Activated T-helper 1 cell treated with anti-CD3 and anti-CD28 coated beads, Interleukin-2, amount 50 U/mL, for 16 hours (primary cell): ENCODE measurements at places on chromosomes 5 and 9.

GRCh38 chr5:96065685-96066385, 104.2 kb upstream of the ELL2 start:
- DNase-seq = no peak

- no peak for DNase-seq
Measured at GRCh38 chr9:4020038-4020754, 279.7 kb downstream of the GLIS3 start.

GRCh38 chr5:169656125-169656901, 19.2 kb downstream of the DOCK2 start:
- no peak for DNase-seq

DNA sequence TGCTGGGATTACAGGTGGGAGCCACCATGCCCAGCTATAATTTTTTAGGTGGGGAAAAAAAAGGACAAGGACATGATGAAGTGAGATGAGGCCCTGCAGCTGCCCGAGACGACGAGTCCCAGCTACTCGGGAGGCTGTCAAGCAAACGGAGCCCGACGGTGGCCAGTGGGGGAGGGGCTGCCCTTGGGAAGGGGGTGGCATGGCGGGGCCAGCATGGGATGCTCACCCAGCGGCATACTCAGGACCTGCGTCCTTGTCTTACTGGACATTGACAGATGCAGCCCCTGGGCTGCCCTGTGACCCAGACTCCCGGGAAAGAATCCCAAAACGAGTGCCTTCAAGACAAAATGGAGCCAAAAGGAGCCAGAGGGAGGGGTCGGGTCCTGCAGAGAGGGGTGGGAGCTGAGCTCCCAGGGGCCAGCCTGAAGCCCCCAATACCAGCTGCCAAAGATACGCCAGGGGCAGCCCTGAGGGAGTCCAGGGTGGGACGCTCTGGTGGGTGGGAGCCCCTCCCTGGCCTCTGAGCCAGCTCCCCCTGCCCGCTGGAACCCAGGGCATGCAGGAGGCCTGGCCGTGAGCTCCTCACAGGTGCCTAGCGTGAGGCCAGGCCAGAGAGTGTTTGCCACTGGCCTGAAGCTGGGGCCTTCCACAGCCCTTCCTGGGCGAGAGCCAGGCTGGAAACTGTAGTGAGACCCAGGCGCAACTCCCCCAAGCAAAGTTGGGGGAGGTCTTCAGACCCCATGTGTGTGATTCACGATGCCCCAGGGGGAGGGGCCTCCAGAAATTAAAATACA, 15.7 kb downstream of the CCDC187 start:
- DNase-seq = no peak

DNA sequence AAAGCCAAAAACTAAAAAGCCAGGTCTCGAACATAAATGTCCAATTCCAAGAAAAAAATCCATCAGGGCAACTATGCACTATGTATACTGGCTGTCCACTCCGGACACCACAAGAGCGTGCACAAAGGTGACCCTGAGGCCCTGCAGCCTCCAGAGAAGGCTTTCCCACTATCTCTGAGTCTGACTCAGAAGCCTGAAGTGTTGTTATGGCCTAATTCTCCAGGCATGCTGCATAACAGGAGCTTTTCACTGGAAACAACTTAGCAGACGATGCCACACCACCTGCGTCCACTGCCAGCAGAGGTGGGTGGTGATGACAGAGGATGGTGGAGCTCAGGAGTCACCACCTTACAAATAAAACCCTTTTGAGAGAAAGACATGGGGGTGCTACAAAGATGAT, 63.7 kb downstream of the HABP4 start:
- no peak for DNase-seq

GRCh38 chr5:92147266-92147665, 764.1 kb upstream of the ARRDC3 start:
- DNase-seq = no peak

DNA sequence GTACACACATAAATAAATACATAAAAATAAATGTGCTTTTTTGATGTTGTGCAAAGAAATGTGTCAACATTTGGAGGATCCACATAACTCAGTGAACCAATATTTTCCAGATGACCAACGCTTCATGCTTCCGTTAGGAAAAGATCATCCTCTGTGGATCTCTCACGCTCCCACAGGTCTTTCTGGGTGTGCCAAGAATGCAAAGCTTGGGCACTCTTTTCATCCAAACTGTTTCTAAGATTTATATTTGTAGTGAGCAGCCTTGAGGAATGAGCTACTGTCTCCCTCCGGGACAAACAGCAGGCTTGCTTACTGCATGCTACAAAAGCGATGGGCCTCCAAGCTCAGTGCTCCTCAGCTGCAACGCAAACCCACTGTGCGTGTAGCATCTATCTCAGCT, 46.2 kb upstream of the RUFY1 start:
- no peak for DNase-seq

DNA sequence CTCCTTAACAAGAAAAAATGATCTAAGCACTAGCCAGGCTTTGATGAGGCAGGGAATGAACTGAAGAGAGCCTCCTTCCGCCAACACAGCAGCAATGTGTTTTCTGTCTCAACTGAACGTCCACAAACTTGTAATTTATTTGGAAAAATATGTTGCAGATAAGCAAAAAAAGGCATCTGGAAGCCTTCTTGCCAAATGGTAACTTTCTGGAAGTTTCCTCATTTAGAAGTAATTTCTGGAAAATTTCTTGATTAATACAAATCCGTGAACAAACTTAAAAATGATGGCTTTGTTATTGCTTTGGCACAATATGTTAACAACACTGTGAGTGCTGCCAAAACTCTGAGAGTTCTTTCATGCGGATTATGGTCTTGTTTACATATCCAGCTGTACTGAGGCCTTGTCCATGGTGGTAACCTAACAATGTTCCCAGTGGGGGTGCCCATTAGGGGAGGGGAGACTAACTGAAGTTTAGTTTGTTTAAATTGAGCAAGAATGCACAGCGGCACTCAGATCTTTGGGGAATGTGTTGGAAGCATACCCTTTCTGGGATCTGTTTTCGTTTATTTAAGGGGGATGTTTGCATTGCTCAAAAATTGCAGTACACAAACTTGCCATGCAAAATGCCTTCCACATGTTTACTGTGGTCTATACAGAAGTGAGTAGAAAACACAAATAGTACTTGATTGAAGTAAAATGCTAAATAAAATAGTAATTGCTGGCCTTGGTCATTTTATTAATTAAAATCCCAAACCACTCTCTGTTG, 334.7 kb downstream of the NR2F1-AS1 start:
- no peak for DNase-seq

DNA sequence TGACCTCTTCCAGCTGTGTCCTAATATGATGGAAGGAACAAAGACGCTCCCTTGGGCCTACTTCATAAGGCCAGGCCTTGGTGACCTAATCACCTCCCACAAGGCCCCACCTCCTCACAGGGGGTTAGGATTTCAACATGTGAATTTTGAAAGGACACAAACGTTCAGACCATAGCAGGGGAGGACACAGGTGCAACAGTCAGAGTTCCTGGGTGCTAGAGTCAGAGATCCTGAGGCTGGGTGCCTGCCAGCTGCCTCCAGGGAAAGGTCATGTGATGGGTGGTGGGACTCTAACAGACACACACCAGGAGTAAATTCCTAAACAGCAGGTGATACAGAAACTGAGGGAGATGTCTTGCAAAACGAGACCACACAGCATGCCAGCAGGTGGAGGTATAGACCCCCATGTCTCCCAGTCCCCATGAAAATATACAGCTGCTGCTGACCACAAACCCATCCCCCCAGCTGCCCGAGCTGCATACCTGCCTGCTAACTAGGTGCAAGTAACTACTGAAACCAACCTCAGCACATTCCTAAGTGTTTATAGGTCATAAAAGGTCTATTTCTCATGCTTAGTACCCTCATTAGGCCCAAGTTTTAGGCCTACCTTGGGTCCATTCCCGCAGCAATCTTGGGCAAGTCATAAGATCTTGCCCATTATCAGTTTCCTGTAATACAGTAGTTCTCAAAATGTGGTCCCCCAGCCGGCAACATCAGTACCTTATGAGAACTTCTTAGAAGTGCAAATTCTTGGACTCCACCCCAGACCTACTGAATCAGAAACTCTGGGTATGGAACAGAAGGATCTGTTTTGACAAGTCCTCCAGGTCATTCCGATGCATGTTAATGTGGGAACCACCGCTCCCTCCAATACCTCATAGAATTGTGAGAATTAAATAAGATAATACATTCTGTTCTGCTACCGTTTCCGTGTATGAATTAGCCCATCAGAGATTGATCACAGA, 245.3 kb downstream of the ENC1 start:
- no peak for DNase-seq

GRCh38 chr9:20848490-20848889, 164.4 kb downstream of the FOCAD start:
- no peak for DNase-seq

- DNase-seq = no peak
Measured at GRCh38 chr5:90424245-90424644, 14.7 kb upstream of the CETN3 start.

GRCh38 chr5:1831677-1832313, 30.6 kb downstream of the NDUFS6 start:
- no peak for DNase-seq

- DNase-seq = no peak
Measured at GRCh38 chr5:129943936-129944335, 39.7 kb downstream of the CHSY3 start.

DNA sequence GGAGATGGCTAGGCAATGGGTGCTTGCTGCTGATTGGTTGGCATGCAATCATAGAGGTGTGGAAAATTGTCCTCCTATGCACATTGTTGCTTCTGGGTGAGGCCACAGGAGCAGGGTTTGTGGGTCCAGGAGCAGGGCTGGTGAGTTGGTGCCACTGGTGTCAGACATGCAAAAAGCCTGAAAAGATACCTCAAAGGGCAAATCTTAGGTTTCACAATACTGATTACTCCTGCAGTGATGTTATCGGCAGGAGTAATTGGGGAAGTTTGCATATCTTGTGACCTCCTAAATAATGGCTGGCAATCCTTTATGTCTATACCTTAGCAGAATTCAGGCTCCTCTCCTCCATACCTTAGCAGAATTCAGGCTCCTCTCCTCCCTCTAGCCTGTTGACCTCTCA, 25.2 kb downstream of the SLC25A48 start:
- DNase-seq = no peak

DNA sequence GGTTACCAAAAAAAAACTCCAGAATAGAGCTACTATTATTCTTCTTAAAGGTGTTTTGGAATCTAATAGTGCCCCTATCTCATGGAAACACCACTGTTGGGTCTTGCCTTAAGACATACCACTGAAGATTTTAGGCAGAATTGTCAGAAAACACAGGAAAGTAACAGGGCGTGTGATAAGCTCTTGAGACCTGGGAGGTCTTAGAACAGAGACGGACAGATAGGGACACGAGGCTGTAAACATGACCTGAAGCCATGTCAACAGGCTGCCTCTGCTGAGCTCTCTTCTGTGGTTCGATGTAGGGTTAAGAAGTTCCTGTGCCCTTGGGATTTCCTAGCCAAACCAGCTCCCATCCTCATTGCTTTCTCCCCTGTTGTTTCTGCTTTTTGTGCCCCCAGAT, 69.3 kb downstream of the CTSL start:
- no peak for DNase-seq

DNA sequence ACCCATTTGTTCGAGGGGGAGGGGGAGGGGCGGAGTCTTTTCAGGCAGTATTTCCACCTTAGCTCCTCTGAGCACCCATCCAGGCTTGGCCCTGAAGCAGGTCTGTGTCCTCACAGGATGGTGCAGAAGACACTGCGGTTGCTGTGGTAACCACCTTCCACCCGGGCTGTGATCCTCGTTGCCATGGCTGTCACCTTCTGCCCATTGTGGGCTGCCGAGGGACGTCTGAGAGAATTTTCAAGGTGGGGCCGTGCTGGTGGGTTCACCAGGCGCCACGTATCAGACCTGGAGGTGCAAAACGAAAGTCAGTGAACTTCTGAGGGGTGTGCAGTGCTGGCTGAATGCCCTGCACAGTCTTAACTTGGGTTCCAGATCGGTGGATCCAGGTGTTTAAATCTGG, 26.7 kb downstream of the POLR1E start:
- no peak for DNase-seq

DNA sequence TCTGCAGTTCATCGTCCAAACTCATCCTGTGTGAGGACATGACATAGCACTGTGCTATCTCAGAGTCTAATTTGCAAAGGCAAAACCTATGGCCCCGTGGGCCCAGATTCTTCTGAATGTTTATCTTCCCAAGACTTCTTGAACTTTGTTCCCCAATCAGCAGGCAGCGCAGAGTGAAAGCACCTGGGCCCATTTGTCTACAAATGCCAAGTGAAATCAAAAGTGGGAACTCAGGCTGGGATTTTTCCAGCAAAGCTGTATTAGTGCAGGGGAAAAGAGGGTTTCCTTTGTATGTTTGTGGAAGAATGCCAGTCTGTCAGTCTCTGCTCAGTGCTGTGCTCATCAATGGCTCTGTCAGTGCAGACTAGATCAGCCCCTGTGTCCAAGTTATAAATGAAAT, 55.8 kb downstream of the FOXD1 start:
- DNase-seq = no peak

- DNase-seq = no peak
Measured at GRCh38 chr9:136726631-136727191, 14.3 kb downstream of the DIPK1B start.

- no peak for DNase-seq
Measured at GRCh38 chr9:16509997-16510396, 360.5 kb downstream of the BNC2 start.
